ENCODE measurements at places on chromosomes 5 and 9.

- DNase-seq = no peak
Observed at GRCh38 chr5:140555747-140556312, 1.4 kb downstream of the SRA1 start.

DNA sequence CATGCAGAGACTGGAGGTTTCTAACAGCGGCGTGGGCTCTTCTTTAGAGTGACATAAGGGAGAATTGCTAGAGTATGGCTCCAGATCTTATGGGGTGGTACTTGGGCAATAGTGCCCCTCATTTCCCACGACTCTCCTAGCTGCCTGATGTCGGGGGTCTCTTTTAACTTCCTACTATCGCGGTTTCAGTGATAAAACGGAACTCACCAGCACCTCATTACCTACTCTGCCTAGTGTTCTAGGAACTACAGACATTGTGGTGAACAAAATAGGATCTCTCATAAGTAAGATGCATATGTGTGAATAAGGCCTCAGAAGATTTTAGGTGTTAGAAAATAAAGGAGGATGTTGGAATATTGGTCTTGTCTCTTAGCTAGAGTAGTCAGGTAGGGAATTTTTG is 1.1 kb downstream of the ICE1 start:
- DNase-seq = no peak

GRCh38 chr9:11088821-11089374 is 476.1 kb upstream of the PTPRD start:
- no peak for DNase-seq

GRCh38 chr9:125337236-125337635 is 75.6 kb downstream of the GAPVD1 start:
- DNase-seq = no peak

DNA sequence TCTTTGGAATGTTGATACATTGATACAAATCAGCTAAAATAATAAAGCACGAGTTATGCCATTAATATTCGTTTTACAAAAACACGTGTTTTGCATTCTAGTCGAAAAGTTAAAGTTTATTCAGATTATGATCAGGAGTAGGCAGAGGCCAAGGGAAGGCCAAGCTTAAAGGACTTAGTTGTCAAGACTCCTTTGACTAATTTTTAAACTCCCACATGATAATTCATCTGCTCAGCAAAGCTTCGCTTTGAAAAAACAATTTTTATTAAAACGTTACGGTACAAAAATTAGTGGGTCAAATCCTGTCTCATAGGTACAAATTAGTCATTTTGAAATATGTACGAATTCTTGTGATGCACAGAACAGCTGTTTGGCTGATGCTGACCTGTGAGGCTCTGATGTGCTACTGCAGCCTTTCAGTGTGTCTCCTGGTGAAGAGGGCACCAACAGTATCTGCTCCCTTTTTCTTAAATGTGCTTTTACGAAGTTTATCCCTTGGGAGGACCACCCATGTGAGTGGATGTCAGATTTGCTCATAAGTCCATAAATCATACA is 23.0 kb upstream of the NR3C1 start:
- DNase-seq = no peak

GRCh38 chr9:26801772-26802171 is 90.8 kb downstream of the CAAP1 start:
- no peak for DNase-seq

- DNase-seq = no peak
Observed at GRCh38 chr5:111135363-111135762, 43.2 kb downstream of the WDR36 start.

GRCh38 chr5:79844571-79844970 is 146.5 kb downstream of the MTX3 start:
- DNase-seq = no peak

DNA sequence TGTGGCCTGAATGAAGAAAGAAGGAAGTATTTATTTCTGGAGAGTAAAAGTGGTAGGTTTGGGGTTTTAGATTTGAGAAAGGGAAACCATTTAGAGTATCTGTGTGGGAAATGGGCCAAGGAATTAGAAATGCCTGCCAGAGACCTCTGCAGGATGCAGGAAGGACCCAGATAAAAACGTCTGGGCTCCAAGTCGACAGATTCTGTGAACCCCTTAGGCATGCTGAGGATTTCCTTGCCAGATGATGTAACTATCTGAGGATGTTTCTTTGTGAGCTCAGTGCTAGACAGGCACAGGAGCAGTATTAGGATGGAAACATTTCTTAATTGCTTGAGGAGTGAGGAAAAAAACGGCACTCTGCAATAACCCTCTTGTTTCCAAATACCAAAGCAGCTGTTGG is 251.8 kb upstream of the DMRT1 start:
- DNase-seq = no peak

DNA sequence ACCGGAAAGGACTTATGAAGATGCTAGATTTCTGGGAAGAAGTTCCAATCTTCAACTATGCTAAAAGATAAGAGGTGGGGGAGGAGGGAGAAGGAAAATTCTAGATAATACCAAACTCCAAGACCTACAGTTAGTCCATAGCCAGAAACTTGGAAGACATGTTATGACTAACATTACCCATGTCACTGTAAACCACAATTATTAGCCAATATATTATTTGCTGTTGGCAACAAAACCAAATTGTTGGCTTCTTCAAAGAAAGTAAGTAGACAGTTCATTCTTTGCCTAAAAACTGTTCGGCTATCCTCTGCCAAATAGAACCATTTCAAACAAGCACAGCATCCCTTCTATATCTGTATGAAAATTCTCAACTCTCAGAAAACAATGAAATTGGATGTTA is 25.1 kb downstream of the PRLR start:
- DNase-seq = no peak

DNA sequence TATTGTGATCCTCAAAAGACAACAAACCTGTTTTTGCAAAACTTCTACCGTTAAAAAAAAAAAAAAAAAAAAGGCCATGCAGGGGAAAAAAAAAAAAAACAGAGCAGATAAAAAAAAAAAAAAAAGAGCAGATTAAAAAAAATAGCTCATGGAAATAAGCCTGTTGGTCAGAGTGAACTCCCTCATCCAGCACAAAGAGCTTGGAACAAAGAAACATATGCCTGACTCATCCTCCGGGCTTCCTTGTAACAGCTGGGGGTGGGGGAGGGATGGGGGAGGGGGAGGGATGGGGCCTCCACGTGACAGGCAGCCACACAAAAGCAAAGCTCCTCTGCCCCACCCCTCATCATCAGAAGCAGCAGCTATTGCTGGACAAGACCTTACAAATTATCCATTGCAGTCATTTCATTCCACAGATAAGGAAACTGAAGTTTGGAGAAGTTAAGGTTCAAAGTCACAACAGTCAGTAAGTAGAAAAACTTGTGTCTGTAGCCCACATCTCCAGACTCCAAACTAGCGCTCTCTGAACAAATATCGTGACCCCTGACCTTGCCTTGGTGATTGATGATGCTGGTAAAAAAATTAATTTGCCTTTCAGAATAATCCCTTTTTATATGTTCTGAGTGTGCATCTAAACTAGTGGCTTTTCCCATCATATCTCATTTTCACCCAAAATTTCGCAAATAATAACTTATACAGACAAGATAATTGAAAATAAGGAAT is 38.9 kb downstream of the SLC35D2 start:
- DNase-seq = no peak

Data from stimulated activated CD8-positive, alpha-beta memory T cell treated with anti-CD3 and anti-CD28 coated beads, Interleukin-15, amount 100 ng/mL, for 4 hours (primary cell).